ENCODE measurements at places on chromosomes 11 and 22. TPM values are rescaled to one million over a fixed set of nuclear protein-coding genes. Genes with fewer than 3 reads are reported as not detected.

Gene HSCB
- total RNA-seq: 17.0 TPM

Gene PLA2G3
- not detected for total RNA-seq

Gene LRRC74B
- total RNA-seq: 0.25 TPM

Gene CCDC88B
- total RNA-seq: 3.5 TPM

Gene NRGN
- total RNA-seq: not detected

Gene OVOL1
- not detected for total RNA-seq

Gene DMC1
- 2.6 TPM for total RNA-seq

Gene FGF3
- not detected for total RNA-seq

Gene RASGRP2
- 7.6 TPM for total RNA-seq

Gene CHCHD10
- 2.7 TPM for total RNA-seq

Gene H19
- total RNA-seq: 765 TPM

Gene CXCR5
- not detected for total RNA-seq

Gene OR52B4
- total RNA-seq: not detected

Data from ovary (tissue), 10 donors.